ENCODE measurements at places on chromosomes 11 and 22.

DNA sequence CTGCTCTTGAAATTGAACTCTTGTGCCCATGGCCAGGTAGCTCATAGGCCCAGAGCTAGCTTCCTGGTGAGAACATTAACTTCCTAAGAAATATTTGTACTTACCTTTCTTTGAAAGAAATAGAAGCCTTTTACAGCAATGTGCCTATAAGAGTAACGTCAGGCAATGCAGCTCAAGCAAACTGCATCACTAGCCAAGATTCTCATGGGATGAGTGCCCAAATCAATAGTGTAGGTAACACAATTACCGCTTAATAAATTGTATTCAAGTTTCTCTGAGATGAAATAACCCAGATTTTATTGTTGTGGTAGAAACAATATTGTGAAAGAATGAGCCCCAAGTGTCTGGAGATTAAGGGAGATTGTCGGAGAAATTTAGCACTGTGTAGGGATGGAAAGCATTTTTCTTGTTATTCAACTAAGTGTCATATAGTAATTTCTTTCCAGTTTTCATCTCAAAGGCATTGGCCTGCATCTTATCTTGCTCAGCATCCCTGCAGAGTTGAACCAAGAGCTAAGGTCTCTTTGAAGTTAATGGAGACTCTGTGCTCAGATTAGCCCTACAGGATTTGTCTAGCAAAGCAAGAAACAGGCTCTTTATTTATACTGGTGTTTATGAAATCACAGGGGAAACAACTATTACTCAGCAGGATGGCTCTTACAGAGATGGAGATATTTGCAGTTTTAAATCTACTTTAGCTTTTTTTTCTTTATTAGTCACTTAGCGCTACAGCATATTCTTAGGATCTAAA is 321.0 kb upstream of the PDGFD start:
- no peak for DNase-seq

GRCh38 chr11:21931436-21932101 is 261.3 kb upstream of the ANO5 start:
- DNase-seq, result no peak

- no peak for DNase-seq
Observed at GRCh38 chr11:19352771-19353160, 112.0 kb upstream of the E2F8 start.

- DNase-seq, result peak; percentile 39
Observed at GRCh38 chr11:67436459-67437081, 912 bp downstream of the PTPRCAP start.

DNA sequence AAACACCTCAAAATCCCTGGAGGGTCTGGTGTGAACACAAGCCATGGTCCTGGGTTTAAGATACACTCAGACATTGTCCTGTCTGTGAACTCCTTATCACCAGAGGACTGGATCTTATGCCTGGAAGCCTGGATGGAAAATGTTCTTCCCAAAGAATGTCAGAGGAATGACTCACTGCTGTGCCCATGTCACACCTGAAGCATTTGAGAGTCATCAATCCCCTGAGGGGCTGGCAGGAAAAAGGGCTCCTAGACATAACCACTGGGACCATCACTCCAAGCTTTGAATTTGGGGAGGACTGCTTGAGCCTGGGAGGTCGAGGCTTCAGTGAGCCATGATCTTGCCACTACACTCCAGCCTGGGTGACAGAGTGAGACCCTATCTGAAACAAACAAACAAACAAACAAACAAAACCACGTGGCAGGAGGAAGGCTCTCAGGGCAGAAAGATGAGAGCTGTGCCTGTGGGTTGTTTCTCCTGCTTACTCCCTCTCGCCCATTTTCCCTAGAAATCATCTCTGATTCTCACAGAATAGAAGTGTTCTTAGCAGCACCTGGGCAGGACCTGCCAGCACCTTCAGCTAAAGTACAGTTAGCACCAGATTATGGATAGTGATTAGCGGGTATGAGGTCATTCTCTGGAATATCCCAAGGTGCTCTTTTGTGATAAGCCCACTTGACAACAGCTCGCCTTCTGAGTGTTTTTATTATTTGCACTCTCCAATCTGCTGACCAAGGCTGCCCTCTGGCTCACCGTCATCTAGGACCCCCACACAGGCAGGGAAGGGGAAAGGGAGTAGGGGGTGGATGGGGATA is 11.9 kb upstream of the PRG2 start:
- DNase-seq, result no peak

DNA sequence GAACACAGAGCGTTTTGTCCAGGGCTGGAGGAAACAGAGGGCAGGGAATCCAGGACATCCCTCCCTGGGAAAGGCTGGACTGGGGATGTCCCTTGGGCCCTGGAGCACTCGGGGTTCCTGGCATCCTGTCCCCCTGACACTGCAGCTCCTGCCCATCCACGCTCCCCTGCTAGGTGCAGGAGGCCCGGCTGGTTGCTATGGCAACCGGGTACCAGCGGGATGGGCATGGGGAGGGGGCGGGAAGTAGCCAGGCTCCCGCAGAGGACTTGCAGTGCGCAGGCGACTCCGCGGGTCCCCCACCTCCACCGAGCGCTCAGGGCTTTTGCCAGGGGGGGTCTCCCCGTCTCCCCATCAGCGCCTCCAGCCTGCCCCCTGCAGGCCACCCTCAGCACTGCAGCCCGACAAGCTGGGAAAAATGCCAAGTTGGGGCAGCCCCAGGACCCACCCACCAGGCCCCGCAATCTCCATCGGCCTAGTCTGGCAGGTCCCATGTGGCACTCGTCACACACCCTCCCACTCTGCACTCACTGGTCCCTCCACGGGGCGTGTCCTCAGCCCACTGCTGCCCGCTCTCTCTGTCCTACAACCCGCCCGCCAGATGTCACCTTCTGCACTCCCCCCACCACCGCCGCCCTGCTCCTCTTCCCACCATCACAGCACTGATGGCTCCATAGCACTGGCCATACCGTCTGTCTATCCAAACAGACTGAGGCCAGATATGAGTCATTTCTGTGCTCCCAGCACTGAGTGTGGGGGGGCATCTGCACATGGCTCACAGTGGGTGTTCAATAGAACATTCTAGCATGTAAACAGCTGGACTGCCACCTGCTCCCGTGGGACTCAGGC is 31.5 kb downstream of the KIAA0930 start:
- peak; percentile 69 for DNase-seq

All from fibroblast of skin of right quadriceps (primary cell).